ENCODE measurements at places on chromosomes 16 and 17.

GRCh38 chr16:4976611-4977145 is 18.5 kb downstream of the SEC14L5 start:
- DNase-seq = no peak

DNA sequence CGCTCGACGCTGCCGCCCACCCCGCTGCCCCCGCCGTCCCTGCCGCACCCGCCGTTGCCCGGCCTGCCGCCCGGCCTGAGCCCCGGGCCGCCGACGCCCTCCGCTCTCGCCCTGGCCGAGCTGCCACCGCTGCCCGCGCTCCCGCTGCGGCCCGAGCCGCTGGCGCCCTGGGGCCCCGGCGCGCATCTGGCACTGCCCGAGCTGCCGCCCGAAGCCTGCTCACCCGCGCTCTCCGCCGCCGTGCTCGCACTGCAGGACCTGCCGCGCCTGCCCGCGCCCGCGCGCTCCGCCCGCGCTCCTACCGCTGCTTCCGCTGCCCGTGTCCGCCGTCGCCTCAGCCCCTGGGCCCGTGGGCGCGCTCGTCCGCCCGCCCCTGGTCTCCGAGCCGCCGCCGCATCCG is 8.4 kb upstream of the CLDN9 start:
- no peak for DNase-seq

GRCh38 chr17:46733837-46734475 is 84.5 kb downstream of the WNT3 start:
- DNase-seq = peak; percentile 21

DNA sequence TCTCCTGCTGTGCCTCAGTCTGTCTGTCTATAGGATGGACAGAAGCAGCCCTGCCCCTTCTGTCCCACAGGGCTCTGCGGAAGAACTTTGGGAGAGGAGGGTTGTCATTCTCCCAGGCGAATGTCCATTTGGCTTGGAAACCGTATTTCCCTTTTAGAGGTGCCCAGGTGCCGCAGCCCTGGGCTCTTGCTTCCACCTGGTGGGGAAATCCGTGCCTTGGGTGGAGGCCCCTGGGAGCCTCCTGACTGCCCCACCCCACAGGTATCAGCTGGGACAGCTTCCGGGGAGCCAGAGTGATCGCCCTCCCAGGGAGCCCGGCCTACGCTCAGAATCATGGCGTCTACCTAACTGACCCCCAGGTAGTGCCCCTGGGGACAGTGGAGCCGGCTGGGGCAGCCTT is 12.7 kb downstream of the FCSK start:
- no peak for DNase-seq

All from AG08395 (cell line).